Ecto neural progenitor cell (in vitro differentiated cells): ENCODE measurements at places on chromosomes 3 and 15.

- no peak for DNase-seq
Observed at GRCh38 chr3:177760803-177761202, 563.5 kb upstream of the TBL1XR1 start.

DNA sequence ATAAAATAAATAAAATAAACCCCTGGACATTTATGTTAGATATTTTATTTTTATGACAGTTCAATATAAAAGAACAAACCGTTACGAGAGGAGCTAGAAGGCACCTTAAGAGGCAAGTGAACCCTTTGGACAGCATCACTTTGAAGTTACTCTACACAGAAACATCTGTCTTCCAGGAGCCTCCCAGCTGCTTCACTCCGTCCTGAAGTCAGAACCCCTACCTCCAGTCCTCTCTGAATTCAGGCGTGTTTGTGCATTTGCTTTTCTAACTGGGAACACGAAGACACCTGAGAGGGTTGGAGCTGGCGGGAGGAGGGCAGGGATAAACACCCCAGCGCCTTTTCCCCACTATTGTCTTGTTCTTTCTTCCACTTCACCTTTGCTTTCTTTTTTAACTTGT lies 46.2 kb downstream of the CMTM7 start:
- DNase-seq, result no peak

- no peak for DNase-seq
Observed at GRCh38 chr3:123870033-123870432, 14.1 kb downstream of the MYLK start.

- no peak for DNase-seq
Observed at GRCh38 chr3:188402229-188402628, 248.3 kb downstream of the LPP start.

GRCh38 chr3:15787941-15788340 lies 9.8 kb downstream of the ANKRD28 start:
- DNase-seq, result no peak

- DNase-seq, result no peak
Observed at GRCh38 chr15:71542836-71543235, 267.5 kb upstream of the NR2E3 start.

DNA sequence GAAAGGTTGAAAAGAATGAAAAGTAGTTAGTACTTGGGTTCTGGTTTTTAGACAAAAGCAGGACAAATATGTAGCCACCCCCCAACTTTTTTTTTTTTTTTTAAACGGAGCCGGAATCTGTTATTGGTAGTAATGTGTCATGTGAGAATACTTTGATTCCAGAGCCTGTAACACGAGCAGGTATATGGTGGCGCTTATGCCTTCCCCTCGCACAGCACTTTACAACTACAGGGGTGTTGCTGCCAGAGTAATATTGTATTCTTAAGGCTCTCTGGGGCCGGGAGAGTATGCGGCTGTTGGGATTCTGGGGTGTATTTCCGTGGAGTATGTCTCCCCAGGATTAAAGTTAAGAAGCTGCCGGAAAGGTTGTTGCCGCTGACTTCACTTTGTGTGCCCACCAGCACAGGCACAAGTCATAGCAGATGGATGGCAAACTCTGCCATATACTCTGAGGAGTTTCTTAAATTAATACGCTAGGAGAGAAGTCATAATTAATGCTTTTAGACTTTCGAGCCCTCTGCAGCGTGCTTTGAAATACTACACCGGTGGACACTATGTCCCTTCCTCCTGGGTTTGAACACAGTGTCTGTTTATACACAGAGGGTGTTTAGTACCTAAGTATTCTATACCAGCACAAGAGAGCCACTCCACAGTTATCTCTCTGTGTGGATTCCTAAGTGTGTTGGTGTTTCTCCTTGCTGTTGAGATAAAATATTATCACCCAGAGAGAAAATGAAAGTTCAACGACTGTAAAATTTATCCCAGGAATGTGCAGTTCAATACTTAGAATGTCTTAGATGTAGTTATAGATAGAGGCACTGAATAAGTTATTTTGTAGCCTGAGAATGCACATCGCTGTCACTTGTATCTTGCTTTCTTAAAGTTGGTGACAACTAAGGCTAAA lies 1.4 kb downstream of the MBNL1 start:
- peak; percentile 49 for DNase-seq

DNA sequence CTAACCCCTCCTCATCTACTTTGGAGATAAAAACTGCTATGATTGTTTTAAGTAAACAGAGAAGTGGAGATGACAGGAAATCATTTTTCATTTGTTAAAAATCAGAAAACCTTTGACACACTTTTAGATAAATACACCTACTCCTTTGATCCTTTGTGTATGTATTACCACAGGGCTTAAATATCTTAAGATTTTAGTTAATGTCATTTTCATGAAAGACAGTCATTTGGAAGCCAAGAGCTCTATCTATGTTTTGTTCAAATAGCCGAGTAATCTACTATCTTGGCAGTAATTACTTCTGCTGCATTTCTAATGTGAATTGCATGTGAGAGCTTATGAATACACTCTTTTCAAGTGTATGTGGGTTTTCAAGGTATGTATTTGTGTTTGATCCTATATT lies 2.0 kb downstream of the ARPP21 start:
- DNase-seq, result no peak

- no peak for DNase-seq
Observed at GRCh38 chr15:47460795-47461573, 256.3 kb upstream of the SEMA6D start.

DNA sequence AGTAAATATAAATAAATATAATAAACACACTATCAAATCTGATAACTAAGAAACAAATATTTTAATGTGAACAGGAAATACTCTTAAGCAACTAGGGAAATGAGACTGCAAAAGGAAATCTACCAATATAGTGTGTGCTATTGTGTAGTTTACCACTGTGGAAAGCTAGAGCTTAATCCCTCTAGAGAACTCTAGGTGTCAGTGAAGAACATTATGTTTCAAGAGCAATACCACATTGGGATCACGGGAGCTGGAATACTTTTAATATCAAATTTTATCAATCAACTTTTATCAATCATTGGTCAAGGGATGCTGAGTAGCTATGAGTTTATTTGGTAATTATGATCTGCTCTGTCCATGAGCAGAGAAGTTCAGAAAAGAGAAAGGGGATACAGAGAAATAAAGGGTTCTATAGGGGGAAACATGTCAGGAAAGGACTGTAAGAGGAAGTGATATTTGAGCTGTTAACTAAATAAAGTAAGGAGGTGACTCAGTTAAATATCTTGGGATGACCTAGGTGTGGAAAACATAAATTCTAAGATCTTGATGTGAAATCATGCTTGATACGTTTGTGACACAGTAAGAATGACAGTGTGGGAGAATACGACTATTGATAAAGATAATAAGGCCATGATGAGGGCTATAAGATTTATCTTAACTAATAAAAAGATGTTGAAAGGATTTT lies 762.2 kb upstream of the ALCAM start:
- no peak for DNase-seq

DNA sequence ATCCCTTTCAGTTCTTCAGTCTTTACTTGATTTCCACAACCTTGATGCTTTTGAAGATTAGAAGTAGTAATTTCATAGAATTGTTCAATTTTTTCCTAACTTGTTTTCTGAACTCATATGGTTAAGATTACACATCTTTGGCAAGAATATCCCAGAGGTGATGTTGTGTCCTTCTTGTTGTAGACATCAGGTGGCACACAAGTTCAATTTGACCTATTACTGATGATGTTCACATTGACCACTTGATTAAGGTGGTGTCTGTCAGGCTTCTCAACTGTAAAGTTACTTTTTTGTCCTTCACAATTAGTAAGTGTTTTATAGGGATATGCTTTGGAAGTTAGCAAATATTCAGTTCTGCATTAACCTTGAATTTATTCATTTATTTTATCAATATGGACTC lies 34.6 kb upstream of the THRB start:
- DNase-seq, result no peak

DNA sequence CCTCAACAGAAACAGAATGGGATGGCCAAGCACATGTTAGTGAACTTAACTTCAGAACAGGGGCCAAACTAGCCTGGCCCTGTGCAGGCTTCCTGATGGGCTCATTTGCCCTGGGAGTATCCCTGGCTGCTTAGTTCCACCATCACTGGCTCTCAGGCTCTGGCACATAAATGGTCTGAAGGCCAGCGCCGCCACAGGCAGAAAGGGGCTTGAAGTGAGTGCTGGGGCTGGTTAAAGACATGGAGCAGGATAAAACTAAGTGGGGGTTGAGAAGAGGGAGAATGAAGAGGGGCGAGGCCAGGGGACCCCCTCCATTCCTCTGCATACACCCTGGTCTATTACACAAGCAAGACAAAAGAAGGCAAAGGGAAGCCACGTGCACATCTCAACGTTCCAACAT lies 12.2 kb downstream of the SLCO2A1 start:
- no peak for DNase-seq

DNA sequence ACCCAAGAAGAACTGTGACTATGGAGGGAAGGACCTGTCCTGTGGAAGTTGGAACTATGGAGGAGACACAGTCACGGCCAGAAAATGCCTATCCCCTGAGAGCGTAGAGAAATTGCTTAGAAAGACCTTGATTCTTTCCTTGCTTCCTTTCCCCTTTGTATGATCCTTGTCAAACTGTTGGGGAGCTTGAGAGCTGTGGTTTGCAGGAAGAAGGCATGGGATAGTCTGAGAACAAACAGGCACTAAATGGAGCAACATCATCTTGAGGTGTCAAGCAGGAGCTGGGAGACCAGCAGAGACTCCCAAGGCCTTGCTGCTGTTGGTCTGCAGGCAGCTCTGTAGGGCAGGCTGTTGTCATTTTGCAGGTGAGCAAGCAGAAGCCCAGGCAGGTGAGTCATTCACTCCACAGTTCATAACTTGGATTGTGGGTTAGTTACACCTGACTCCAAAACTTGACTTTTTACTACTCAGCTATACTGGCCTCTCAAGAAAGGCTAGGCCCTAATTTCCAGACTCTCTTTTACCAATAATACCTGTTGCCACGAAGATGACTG lies 298.9 kb downstream of the LRTM1 start:
- no peak for DNase-seq

DNA sequence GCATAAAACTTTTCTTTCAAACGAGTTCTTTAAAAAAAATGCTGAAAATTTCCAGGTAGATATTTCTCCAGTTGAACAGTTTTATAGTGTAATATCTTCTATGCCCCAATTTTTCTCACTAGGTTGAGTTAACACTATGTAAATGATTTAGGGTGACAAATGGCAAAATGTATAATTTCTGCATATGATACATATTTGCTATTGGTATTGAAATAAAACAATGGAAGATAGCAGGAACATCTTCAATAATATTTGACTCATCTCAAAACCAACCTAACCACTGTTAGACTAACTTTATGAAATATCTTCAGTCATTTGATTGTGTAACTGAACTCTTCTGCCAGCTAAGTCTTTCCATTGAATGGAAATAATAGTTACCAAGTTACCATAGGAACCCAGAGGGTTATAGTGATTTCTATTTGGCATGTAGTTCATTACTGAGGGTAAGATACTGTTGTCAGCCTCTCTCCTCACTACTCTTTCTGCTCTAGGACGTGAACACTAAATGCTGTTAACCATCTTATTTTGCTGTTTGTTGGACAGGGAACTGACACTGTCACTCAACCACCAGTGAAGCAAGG lies 824.7 kb upstream of the NECTIN3 start:
- DNase-seq, result no peak

GRCh38 chr3:196159526-196159925 lies 51.7 kb downstream of the ZDHHC19 start:
- no peak for DNase-seq

GRCh38 chr3:99410789-99411311 lies 227.5 kb upstream of the COL8A1 start:
- DNase-seq, result peak; percentile 47

- no peak for DNase-seq
Observed at GRCh38 chr3:60217156-60217911, 1033.9 kb downstream of the FHIT start.

DNA sequence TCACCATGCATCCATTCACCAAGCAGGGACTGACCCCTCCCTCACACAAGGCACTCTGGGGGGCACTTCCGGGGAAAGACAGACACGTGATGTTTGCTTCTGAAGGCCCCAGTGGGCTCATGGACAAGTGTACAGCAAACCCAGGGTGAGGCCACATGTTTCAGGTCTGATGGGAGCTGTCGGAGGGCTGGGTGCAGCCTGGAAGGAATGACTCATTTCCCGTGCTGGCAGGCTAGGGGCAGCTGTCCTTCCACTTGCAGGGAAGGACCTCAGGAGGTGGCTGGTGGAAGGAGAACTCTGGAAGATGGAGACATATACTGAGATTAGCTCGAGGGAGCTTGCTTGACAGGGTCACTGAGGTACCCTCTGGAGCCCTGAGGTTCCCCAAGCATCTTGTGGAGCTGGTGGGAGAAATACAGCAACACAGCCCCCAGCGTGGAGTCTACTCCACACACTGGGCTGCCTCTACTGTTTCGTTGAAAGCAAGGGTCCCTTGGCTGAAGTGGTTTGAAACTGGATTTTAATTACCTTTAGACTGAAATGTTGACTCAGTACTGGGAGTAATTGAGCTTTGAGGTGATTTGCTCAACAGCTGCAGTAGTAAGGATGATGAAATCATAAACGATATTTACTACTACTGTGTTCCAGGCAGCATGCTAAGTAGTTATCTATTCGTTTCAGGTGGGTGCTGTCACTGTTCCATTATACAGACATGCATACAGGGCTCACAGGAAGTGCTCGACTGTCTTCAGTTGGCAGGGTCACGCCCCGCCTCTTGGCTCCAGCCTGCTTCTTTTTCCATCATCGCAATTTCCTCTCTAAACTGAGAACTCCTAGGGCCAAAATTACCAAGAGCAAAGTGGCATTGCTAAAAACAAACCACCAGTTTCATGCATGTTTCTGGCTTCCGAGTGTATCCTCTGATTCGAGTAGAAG lies 230.4 kb downstream of the ADAMTS17 start:
- DNase-seq, result no peak

GRCh38 chr3:37588758-37589157 lies 272.9 kb upstream of the CTDSPL start:
- no peak for DNase-seq

DNA sequence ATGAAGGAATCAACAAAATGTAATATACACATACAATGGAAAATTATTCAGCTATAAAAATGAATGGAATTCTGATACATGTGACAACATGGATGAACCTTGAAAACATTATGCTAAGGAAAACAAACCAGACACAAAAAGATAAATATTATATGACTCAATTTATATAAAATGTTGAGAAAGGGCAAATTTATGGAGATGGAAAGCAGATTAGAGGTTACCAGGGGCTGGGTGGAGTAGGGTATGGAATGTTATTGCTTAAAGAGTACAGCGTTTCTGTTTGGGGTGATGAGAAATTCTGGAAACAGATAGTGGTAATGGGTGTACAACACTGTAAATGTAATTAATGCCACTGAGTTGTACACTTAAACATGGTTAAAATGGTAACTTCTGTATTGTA lies 50.9 kb downstream of the EMC4 start:
- DNase-seq, result no peak

- no peak for DNase-seq
Observed at GRCh38 chr3:39289107-39289506, 9.3 kb upstream of the CX3CR1 start.

- DNase-seq, result no peak
Observed at GRCh38 chr3:196440696-196441095, 8.5 kb upstream of the UBXN7 start.

- DNase-seq, result peak; percentile 70
Observed at GRCh38 chr3:113193288-113193687, 18.1 kb upstream of the BOC start.

GRCh38 chr3:17910922-17911321 lies 168.5 kb upstream of the TBC1D5 start:
- no peak for DNase-seq

- no peak for DNase-seq
Observed at GRCh38 chr3:112948346-112948838, 26.5 kb downstream of the CD200R1 start.

GRCh38 chr15:63308947-63309346 lies 31.5 kb downstream of the APH1B start:
- DNase-seq, result no peak

- DNase-seq, result no peak
Observed at GRCh38 chr3:78588906-78589621, 1178.7 kb downstream of the ROBO1 start.
